ENCODE measurements at places on chromosomes 3 and 15.

GRCh38 chr15:84643838-84644237 lies 10.2 kb downstream of the WDR73 start:
- DNase-seq, result no peak

DNA sequence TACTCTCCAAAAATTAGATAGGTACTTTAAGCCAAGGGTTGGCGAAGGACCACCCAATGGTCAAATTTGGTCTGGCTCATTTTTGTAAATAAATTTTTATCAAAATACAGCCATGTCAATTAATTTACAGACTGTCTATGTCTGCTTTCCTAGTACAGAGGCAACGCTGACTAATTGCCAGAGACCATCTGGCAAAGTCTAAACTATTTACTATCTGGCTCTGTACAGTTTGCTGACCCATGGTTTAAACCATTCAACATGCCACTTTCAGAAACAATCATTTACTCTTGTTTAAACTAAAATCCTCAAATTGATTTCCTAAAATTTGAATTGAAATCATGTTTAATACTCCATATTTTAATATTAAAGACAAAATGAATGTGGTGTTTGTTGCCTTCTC lies 25.9 kb downstream of the CBLB start:
- no peak for DNase-seq

DNA sequence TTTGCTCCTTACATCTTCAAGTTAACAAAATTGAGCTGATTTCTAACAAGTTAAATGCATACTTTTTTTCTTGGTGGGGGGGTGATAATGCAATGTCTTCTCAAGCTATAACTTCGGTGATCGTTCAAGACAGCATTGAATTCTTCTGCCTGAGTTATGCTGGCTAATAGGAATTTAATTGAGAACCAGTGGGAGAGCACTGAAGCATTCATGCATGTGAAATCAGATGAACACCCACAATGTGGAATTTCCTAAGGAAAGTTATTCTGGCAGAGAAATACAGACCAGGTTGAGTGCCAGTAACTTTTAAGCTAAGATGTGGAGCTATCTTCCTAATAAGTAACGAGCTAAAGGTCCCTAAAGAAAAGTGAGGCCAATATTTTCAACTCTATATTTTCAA lies 3.0 kb downstream of the SPATA16 start:
- no peak for DNase-seq

GRCh38 chr3:50194128-50194902 lies 2.9 kb downstream of the GNAT1 start:
- DNase-seq, result peak; percentile 80

- DNase-seq, result no peak
Observed at GRCh38 chr3:49871531-49872153, 1.9 kb upstream of the CAMKV start.

DNA sequence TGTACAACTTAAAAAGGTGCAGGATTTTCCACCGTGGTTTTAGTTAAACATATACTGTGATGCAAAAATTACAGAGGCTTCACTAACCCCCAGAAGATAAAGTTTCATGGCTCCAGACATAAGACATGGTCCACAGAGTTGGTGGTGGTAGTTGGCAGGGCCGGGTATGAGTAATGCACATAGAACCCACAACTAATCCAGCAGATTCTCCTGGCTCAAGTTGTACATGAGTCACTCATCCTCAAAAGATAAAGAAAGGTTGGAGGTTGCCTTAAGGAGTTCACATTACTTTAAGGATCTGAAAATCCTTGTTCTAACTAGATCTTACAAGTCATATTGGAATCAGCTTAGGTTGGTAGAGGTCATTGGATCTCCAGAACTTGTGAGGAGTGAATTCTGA lies 98.3 kb upstream of the ZBTB20 start:
- no peak for DNase-seq

DNA sequence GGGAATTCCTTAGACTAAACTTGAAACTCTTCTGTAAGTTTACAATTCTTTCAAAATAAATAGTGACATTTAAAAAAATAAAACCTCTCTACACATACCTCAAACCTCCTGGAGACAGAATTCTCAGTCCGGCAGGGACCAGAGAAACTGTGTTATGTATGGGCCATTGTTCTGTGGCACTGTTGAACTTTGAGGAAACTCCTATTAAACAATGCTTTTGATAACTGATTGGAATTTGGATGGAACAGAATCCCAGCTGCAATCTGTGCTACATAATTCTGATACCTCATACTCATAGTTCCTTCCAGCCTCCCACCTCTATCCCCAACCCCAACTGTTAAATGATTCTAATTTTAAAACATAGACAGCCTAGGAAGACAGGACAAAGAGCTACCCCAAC lies 85.0 kb downstream of the TM4SF4 start:
- DNase-seq, result no peak

Data from stimulated activated CD4-positive, alpha-beta T cell treated with anti-CD3 and anti-CD28 coated beads, Interleukin-4, amount 100 ng/mL, for 4 hours (primary cell).